AG09309 (cell line): ENCODE measurements at places on chromosomes 2 and 18.
A peak's percentile ranks its signal among the peaks of the same experiment; 100 is the strongest.

DNA sequence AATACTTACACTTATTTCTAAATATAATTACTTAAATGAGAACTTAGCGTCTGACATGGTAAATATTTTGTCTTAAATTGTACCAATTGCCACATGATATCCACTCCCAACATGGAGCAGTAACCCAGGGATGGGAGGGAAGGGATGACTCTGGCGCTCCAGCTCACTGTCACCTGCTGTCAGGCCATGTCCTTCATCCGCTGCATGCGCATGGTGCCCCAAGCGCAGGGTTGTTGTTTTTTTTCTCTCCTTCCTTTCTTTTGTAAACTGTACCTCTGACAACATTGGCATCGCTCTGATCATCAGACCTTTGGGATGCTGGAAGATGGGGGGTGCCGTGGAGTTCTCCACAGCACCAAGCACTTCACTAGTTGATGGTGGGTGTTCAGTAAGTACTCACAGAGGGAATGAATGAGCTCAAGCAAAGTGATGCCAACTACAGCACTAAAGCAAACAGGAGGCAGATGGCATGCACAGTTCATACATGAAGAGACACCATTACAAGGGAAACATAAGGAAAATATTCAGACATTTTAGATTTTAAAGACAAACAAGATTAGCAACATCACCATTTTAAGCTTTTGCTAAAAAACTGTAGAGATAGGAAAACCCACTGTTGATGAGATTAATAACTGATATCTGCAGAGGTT lies 247.8 kb downstream of the GBX2 start:
- DNase-seq: no peak

- no peak for DNase-seq
These were observed 786.4 kb downstream of the RNF144A start for GRCh38 chr2:7703543-7704144.

GRCh38 chr2:55102056-55102812 lies 52.0 kb upstream of the RTN4 start:
- DNase-seq: peak; percentile 68

- no peak for DNase-seq
These were observed 209.3 kb upstream of the SOX11 start for GRCh38 chr2:5482929-5483331.

GRCh38 chr2:85396531-85397470 lies 13.4 kb downstream of the CAPG start:
- DNase-seq: no peak

- no peak for DNase-seq
These were observed 4.6 kb downstream of the WIPF1 start for GRCh38 chr2:174593041-174593440.

- DNase-seq: no peak
These were observed 1.3 kb downstream of the TMEM150A start for GRCh38 chr2:85600951-85601770.

DNA sequence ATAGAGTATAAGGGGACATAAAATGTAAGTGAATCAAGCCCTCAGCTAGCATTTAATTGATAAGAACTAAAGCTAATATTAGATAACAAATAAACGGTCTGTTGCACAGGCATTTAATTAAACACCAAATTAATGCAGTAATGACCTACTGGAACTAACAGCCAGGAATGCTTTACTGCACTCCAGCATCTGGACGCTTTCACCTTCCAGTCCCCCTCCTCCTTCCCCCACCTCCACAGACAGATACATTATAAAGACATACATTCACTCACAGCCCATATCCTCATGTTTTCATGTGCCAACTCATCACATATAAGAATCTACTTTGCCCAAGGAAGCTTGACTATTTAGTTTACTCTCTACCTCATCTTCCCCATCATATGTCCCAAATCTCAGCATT lies 337.4 kb upstream of the PIK3C3 start:
- no peak for DNase-seq

- DNase-seq: no peak
These were observed 406.8 kb downstream of the THSD7B start for GRCh38 chr2:137172162-137172561.

DNA sequence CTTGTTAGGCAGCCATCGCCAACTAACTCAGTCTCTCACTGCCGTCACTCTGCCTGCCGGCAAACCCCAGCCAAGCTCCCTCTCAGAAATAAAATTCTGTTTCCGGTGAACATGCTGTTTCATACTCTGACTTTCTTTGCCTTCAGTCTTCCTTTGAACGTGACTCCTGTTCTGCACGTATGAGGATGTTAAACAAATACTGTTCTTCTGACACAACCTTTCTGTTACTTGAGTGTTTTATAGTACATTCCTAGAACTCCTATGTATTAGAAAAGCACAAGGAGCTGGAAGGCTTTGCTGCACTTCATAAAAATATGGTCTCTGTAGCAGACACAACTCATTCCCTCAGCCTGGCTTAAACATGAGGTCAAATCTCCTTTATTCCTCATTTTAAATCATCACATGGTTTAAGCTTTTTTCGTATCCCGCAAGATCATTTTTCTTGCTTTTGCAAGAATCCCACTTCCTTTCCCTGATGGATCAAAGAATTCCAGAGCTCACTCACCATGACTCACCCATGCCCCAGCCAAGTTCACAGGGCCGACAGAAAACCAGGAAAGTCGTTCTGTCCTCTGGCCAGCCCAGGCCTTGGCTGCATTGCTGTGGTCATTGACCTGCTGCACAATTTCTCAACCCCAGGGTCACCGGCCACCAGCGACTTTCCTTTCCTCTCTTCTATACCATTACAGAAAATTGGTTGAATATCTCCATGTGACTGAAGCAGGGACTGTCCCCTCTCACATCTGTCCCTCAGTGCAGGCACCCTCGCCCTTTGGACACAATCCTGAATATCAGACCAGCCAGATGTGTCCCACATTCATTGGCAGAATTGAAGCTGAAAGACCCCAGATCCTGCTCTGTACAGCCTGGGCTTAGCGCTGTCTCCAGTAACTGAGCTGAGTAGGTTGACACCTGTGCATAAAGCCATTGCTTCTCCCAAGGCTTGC lies 183.1 kb upstream of the ARL4C start:
- DNase-seq: peak; percentile 93
